Right atrium auricular region (tissue), 2 donors: ENCODE measurements at places on chromosomes 1 and 21. TPM values are rescaled to one million over a fixed set of nuclear protein-coding genes. Genes with fewer than 3 reads are reported as not detected.
A peak's percentile ranks its signal among the peaks of the same experiment; 100 is the strongest.

Gene FLG
- total RNA-seq, result not detected

Gene OSBPL9
- 60.8 TPM for total RNA-seq

Gene CD101
- total RNA-seq, result 0.11 TPM

Gene ADAM30
- total RNA-seq, result not detected

Gene AGBL4
- total RNA-seq, result 0.94 TPM

Gene BARHL2
- total RNA-seq, result not detected

GRCh38 chr1:203843435-203843834 is 18.0 kb upstream of the SNRPE start:
- DNase-seq, result no peak
- peaks cover 69% of the 10 kb centered on the region for H3K36me3 ChIP-seq
- H3K4me3 ChIP-seq, result no peak overlapping the region
- H3K27ac ChIP-seq, result no peak overlapping the region

DNA sequence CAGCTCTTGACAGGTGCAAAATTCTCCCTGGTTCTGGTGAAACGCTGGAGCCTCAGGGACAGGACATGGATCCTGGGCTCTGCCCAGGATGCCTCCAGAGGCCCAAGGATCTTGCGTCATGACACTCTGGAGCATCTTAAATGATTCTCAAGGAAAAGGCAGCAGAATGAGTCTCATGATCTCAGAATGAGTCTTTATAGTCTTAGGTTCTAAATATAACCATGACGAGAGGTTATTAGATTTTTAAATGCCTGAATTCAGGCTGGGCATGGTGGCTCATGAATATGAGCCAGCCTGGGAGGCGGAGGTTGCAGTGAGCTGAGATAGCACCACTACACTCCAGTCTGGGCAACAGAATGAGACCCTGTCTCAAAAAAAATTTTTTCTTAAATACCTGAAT is 55.5 kb downstream of the ECE1 start:
- H3K36me3 ChIP-seq, result peaks cover 83% of the 10 kb centered on the region
- no peaks in the 10 kb centered on the region for H3K4me1 ChIP-seq
- H3K27ac ChIP-seq, result peak overlapping the region; percentile 79
- DNase-seq, result no peak
- H3K4me3 ChIP-seq, result no peak overlapping the region

DNA sequence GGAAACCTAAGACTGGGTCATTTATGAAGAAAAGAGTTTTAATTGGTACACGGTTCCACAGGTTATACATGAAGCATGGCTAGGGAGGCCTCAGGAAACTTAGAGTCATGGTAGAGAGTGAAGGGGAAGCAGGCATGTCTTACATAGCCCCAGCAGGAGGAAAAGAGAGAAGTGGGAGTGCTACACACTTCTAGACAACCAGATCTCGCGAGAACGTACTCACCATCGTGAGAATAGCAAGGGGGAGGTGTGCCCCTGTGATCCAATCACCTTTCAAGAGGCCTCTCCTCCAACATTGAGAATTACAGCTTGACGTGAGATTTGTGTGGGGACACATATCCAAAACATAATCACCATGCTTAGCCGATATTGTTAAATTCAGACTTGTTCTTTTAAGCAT is 62.8 kb downstream of the DYRK1A start:
- no peaks in the 10 kb centered on the region for H3K36me3 ChIP-seq
- no peak overlapping the region for H3K4me3 ChIP-seq
- peaks cover 47% of the 10 kb centered on the region for H3K4me1 ChIP-seq
- DNase-seq, result no peak
- no peak overlapping the region for H3K27ac ChIP-seq

GRCh38 chr1:150309758-150310508 is 11.4 kb upstream of the PRPF3 start:
- no peak for DNase-seq
- H3K4me3 ChIP-seq, result no peak overlapping the region
- H3K27ac ChIP-seq, result no peak overlapping the region
- H3K4me1 ChIP-seq, result no peaks in the 10 kb centered on the region
- H3K36me3 ChIP-seq, result peaks cover 11% of the 10 kb centered on the region

DNA sequence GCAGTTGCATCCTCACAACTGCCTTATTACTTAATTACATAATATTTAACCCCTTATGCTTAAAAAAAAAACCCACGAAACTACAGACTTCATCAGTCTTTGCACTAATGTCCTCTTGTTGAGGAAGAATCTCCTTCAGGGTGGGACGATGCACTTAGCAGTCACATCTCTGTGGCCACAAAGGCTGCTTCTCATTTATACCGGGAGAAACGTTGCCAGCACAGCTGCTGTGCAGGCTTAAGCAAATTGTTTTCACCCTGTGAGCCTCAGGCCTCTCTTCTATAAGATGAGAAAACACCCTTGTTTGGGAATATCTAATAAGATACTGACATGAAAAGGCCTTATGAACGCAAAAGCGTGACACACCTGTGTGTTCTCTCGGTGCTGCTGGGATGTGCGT is 2.9 kb upstream of the OBSCN start:
- no peaks in the 10 kb centered on the region for H3K36me3 ChIP-seq
- no peaks in the 10 kb centered on the region for H3K27me3 ChIP-seq
- H3K4me3 ChIP-seq, result no peak overlapping the region
- no peaks in the 10 kb centered on the region for H3K4me1 ChIP-seq

DNA sequence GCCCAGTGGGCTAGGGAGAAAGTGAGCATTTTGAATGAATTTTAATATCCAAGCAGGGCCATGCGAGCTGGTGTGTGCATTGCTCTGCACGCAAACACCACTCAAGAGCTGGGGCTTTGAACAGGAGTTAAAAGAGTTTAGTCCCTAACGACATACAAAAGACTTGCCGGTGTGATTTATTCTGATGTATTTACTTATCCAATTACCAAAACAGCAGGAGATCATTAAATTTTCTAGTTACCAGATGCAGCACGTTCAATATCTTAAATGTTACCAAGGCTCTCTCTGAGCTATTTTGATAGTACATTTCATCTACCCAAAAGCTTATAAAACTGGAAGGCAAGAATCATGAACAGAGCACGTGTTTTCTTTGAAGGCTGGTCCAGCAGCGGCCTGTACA is 30.0 kb upstream of the DMRTA2 start:
- no peak overlapping the region for H3K27ac ChIP-seq
- no peak overlapping the region for H3K4me3 ChIP-seq
- H3K27me3 ChIP-seq, result no peaks in the 10 kb centered on the region
- no peaks in the 10 kb centered on the region for H3K36me3 ChIP-seq
- no peaks in the 10 kb centered on the region for H3K4me1 ChIP-seq
- DNase-seq, result no peak

DNA sequence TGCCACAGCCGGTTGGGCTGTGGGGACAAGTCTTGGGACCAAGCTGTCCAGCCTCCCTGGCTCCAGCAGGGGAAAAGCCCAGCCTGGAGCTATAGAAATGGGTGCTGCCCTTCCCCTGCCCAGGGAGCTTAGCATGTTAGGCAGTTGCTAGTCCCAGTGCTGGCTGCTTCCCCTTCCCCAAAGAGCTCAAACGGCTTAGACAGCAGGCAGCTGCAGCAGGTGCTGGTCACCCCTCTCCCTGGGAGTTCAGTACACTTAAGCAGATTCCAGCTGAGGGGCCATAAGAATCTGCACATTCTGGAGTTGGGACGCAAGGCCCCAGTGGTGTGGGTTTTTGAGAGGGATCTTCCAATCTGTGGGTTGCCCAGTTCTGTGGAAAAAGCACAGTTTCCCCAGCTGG is 11.1 kb upstream of the REG4 start:
- DNase-seq, result no peak
- no peaks in the 10 kb centered on the region for H3K27me3 ChIP-seq
- no peak overlapping the region for H3K4me3 ChIP-seq
- no peak overlapping the region for H3K27ac ChIP-seq

GRCh38 chr1:229669333-229669732 is 43.3 kb downstream of the URB2 start:
- H3K36me3 ChIP-seq, result no peaks in the 10 kb centered on the region
- no peaks in the 10 kb centered on the region for H3K4me1 ChIP-seq
- no peak overlapping the region for H3K27ac ChIP-seq
- no peaks in the 10 kb centered on the region for H3K27me3 ChIP-seq
- no peak overlapping the region for H3K4me3 ChIP-seq

- H3K4me3 ChIP-seq, result no peak overlapping the region
- H3K4me1 ChIP-seq, result no peaks in the 10 kb centered on the region
- no peak for DNase-seq
- no peaks in the 10 kb centered on the region for H3K36me3 ChIP-seq
Observed at GRCh38 chr1:46254668-46255067, 7.1 kb downstream of the RAD54L start.

DNA sequence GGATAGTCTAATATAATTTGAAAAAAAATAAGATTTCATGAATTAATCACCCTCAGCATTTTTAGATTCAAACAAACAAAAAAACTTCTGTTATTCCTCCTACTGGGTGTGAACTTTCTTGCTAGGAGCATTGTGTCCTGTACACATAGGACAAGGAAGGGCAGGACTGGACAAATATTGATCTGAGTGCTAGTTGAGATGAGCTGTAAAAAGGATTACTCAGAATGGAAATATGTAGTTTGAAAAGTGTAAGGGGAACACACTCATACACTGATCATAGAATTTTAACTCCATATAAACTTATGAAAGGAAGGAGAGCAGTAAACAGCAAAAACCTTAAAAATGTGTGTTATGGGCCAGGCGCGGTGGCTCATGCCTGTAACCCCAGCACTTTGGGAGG is 156.5 kb upstream of the ZNF648 start:
- H3K4me1 ChIP-seq, result no peaks in the 10 kb centered on the region
- no peaks in the 10 kb centered on the region for H3K27me3 ChIP-seq
- H3K36me3 ChIP-seq, result no peaks in the 10 kb centered on the region
- H3K27ac ChIP-seq, result no peak overlapping the region

- no peak overlapping the region for H3K4me3 ChIP-seq
- no peak overlapping the region for H3K27ac ChIP-seq
- no peak for DNase-seq
- H3K27me3 ChIP-seq, result no peaks in the 10 kb centered on the region
- no peaks in the 10 kb centered on the region for H3K4me1 ChIP-seq
Observed at GRCh38 chr1:172699111-172699510, 40.2 kb downstream of the FASLG start.

- H3K4me1 ChIP-seq, result no peaks in the 10 kb centered on the region
- H3K4me3 ChIP-seq, result no peak overlapping the region
- H3K36me3 ChIP-seq, result peaks cover 7% of the 10 kb centered on the region
- H3K27ac ChIP-seq, result no peak overlapping the region
- no peaks in the 10 kb centered on the region for H3K27me3 ChIP-seq
Observed at GRCh38 chr1:47780469-47780995, 216.7 kb downstream of the TRABD2B start.

DNA sequence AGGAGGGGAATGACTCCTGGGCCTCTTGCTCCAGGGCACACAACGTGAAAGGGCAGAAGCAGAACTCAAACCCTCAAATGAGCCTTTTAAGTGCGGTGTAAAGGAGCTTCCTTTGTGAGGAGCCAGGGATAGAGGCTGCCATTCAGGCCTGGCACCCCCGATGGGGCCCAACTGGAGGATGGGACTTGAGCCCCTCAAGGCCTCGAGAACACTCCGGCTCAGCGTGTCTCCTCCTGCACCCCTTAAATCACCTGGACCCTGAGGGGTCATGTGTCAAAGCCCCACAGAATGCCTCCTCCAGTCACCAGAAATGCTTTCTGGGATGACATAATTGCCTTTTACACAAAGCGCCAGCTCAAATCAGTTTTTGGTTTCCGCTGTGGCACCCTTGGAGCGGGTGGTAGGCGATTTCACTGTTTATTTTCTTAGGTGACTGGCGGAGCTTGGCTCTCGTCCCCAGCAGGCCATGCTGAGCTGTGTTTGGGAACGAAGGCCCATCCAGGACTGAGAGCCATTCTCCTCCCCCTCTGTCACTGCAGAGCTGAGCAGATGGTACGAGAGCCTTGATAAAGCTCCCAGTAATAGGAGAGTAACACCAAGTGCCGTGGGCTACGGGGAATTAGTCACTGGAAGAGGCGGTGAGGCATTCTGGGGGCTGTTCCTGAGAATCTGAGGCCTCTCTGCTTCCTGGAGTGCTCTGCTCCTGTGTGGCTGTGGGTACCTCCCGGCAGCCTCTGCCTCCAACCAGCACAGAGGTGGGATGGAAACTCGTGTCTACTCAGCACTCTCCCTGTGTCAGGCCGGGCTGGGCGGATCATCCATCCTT is 163.0 kb downstream of the GRIK3 start:
- no peak overlapping the region for H3K4me3 ChIP-seq
- no peak overlapping the region for H3K27ac ChIP-seq
- H3K27me3 ChIP-seq, result no peaks in the 10 kb centered on the region
- no peaks in the 10 kb centered on the region for H3K36me3 ChIP-seq
- no peak for DNase-seq

DNA sequence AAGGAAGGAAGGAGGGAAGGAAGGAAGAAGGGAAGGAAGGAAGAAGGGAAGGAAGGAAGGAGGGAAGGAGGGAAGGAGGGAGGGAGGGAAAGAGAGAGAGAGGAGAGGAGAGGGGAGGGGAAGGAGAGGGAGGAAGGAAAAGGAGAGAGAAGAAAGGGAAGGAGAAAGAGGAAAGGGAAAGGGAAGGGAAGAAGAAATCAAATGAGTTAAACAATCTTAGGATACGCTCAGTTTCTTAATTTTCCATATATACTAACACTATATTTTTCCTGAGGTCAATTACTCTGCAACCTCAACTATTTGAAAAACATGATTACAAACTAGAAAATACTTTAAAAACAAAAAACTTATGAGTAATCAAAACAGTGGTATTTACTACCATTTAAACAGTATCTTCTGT is 53.3 kb downstream of the SPATA6 start:
- no peaks in the 10 kb centered on the region for H3K36me3 ChIP-seq
- H3K4me3 ChIP-seq, result no peak overlapping the region
- no peak overlapping the region for H3K27ac ChIP-seq
- H3K4me1 ChIP-seq, result no peaks in the 10 kb centered on the region
- no peaks in the 10 kb centered on the region for H3K27me3 ChIP-seq

DNA sequence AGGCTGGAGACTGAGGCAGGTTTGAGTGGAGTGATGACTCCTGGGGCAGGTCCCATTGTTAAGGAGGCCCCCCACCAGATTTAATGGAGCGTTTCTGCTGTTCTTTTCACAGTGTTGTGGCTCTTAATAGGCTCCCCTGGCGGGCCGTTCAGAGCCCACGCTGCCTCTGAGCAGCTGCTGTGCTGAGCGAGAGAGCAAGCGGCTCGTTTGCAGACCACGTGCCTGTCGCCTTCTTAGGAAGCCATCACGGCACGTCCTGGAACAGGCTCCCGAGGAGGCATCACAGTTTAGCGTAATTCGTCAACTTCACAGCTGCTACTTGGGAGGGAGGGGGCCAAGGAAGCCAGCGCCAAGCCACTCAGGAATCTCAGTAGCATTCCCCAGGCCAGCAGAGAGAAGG is 70.5 kb upstream of the CTTNBP2NL start:
- H3K4me1 ChIP-seq, result no peaks in the 10 kb centered on the region
- H3K36me3 ChIP-seq, result no peaks in the 10 kb centered on the region
- no peak overlapping the region for H3K27ac ChIP-seq

GRCh38 chr1:42946120-42946898 is 12.4 kb downstream of the SLC2A1 start:
- no peaks in the 10 kb centered on the region for H3K36me3 ChIP-seq
- H3K27ac ChIP-seq, result peak overlapping the region; percentile 82
- no peaks in the 10 kb centered on the region for H3K27me3 ChIP-seq
- no peaks in the 10 kb centered on the region for H3K4me1 ChIP-seq
